ENCODE measurements at places on chromosomes 11 and 22.

- DNase-seq: peak; percentile 37
These were observed 1.4 kb upstream of the TNNI2 start for GRCh38 chr11:1837171-1838076.

DNA sequence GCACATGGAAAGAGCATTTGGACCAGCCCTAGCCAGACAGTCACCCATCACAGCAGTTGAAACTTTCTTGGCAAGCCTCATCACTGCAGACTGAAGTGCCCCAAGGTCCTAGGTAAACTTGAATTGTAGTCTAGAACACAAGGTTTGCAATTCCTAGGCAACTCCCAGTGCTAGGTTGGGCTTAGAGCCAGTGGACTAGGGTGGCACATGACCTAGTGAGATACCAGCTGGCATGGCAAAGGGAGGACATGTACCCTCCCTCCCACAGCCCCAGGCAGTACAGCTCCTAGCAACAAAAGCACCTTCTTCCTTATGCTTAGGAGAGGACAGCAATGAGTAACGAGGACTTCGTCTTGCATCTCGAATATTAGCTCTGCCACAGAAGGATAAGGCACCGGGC is 889.5 kb downstream of the JRKL start:
- DNase-seq: no peak

GRCh38 chr11:16382638-16383380 is 26.5 kb upstream of the SOX6 start:
- no peak for DNase-seq

DNA sequence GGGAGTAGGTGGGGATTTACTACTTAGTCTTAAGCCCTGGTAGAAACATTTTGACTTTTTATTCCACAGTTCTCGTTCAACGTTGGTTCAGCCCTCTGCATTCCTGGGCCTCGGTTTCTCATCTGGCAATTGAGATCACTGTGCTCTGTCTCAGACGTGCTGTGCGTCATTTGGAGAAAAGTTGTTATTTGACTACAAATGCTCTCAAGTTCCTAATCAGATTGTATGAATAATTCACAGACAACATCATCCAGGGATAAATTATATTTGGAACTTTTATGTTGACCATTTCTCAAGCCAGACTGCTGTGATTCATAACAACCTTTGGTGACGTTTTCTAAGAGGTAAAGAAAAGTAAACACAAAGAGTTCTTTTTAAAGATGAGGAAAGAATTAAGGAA is 69.2 kb downstream of the BLID start:
- no peak for DNase-seq

DNA sequence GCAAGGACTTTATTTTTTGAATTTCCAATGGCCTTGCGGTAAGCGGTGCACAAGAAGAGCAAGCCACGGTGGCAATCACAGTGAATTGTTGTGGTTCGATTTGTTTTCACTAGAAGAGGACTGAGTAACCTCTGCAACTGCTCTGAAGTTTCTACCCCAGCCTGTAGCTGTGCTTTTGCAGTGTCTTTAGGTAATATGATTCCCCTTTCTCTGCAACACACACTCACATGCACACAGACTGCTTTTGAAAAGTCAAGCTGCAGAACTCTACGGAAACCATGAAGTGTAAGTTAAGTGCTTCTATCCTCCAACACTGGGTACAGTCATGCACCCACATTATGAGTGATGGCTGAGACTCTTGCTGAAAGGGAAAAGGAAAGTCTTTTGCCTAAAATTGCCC is 38.4 kb downstream of the CD44 start:
- no peak for DNase-seq

DNA sequence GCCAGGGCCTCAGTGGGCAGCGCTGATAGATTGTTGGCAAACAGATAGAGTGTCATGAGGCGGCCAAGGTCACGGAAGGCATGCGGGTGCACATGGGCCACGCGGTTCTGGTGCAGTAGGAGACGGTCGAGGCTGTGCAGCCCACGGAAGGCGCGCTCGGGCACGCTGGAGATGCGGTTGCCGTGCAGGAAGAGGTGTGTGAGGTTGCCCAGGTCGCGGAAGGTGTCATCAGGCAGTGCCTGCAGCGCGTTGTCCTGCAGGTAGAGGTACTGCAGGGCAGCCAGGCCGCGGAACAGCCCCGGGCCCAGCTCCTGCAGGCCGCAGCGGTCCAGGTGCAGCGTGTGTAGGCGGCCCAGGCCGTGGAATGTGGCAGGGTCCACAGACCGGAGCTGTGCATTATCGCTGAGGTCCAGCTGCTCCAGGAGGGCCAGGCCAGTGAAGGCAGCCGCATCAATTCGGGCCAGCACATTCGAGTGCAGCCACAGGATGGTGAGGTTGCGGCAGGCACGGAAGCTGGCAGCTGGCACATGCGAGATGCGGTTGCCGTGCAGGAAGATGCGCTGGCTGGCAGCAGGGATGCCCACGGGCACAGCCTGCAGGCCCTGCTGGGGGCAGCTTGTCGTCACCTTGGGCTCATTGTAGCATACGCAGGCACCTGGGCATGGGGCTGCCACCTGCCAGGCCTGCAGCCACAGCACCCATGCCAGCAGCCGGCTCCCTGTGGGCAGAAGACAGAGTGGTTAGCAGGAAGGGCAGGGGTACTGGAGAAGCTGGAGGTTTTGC is 25.5 kb downstream of the RTN4R start:
- DNase-seq: no peak

- no peak for DNase-seq
These were observed 2.1 kb downstream of the BARX2 start for GRCh38 chr11:129377739-129378138.

DNA sequence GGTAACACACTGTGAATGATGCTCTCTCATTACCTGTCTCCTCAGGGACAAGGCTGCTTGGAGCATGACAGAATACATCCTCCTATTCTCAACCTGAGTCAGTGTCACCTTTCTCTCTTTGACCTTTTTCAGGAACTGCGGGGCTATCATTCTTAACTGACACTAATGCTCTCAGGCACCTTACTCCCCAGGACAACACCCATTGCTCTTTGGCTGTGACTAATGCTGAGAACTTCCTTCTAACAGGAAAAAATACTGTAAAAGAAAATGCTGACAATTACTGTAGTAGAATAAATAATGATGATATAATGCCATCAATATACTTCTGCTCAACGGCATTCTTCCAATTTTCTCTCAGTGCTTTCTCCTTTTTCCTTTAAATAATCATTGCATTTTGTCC is 2082.7 kb upstream of the RAG2 start:
- no peak for DNase-seq

DNA sequence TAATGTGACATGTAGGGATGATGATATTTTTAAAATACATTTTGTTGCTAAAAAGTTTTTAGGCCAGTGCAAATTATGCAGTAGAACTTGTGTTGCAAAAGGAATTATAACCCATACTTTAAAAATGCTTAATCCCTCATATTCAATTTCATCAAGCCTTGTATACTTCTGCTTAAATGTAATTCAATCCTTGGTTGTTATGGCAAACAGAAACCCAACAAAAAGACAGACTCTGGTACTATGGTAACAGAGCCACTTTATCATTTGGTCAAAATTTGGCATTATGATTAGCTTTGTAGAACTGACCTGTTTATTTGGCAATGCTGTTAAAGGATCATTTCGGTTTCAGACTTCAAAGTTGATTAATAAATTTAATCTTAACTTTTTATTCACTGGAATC is 284.8 kb downstream of the TMEM135 start:
- no peak for DNase-seq

- DNase-seq: no peak
These were observed 141.7 kb downstream of the COMMD9 start for GRCh38 chr11:36147491-36147890.

- DNase-seq: no peak
These were observed at the start of gene AMOTL1 for GRCh38 chr11:94767701-94768601. Gene AMOTL1, plus strand, starts transcription at chr11:94768356. Its CDS starts 156 bp downstream, at chr11:94768512.

DNA sequence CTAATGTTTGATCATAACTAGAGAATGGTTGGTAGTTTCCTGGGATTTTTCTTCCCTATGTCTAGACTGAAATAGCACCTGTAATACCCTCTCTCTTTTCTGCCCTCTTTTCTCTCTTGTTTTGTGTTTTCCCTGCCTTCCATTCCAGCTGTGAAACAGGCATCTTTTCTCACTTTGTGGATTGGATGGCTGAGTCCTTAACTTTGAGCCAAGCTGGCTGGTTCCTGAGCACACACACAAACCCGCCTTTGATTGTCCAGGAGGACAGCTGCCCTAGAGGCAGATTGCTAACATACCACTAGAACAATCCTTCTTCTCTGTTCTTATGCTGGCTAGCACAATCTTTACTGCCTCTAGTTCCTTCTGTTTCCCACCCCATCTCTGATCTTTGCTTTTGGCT is 17.7 kb downstream of the CTNND1 start:
- no peak for DNase-seq

GRCh38 chr11:66976028-66976467 is 944 bp downstream of the C11orf86 start:
- no peak for DNase-seq

- DNase-seq: no peak
These were observed 91.8 kb upstream of the CD44 start for GRCh38 chr11:35047179-35047578.

- DNase-seq: no peak
These were observed 182.3 kb downstream of the DSCAML1 start for GRCh38 chr11:117614728-117615127.

DNA sequence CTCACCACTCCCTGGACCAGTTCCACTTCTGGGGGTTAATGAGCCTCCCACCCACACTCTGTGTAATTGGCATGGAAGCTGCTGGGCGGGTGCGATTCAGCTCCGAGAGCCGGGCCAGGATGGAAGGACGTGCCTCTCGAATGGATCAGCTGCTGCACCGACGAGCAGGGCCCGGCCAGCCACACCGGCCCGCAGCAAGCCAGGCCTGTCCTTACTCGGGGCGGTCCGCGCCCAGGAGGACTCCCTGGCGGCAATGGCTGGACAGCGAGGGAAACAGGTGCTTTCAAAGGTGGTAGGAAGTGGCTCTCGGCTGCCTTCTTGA is 4.3 kb upstream of the SHISAL1 start:
- no peak for DNase-seq

GRCh38 chr11:79512706-79513469 is 72.1 kb upstream of the TENM4 start:
- DNase-seq: no peak

DNA sequence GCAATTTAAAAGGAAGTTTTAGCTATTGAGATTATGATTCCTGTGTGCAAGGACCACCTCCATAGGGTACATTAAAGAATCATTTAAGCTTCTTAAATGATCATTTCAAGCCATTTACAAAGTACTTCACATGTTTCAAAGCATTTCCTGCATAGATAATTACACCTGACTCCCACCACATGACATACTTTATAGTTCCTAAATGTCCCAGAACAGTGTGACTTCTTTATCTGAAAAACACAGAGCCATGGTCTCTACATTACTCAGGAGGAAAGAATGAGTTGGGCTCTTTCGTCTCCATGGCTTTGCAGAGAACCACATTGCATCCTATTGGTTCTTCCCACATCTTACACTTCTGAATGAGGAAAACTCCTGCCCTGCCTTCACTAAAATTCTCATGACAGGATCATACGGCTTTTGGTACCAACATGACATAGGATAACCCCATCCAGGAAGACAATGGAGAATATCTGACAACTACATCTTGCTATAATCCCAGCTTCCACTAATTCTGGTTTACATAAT is 88.6 kb downstream of the ETS1 start:
- no peak for DNase-seq

DNA sequence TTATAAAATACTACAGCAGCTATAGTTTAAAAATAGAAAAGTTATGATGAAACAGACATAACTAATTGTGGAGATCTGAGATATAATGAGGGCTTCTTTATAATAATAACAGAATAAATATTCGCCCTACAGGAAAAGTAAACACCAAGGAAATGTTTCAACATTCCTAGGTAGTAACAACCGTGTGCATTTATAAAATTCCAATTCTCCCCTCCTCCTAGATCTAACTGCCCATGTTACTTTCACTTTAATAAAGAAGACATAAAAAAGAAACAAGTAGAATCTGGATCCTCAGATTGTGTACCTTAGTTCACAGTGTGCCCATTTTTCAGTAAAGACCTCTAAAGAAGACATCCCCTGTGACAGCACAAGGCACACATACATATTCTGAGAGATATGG is 57.8 kb upstream of the MN1 start:
- DNase-seq: no peak

GRCh38 chr11:18768978-18769377 is 22.6 kb downstream of the PTPN5 start:
- no peak for DNase-seq
